ENCODE measurements at places on chromosomes 12 and 14. TPM values are rescaled to one million over a fixed set of nuclear protein-coding genes. Genes with fewer than 3 reads are reported as not detected.

The C1S gene
- polyA plus RNA-seq = 94.2 TPM

DNA sequence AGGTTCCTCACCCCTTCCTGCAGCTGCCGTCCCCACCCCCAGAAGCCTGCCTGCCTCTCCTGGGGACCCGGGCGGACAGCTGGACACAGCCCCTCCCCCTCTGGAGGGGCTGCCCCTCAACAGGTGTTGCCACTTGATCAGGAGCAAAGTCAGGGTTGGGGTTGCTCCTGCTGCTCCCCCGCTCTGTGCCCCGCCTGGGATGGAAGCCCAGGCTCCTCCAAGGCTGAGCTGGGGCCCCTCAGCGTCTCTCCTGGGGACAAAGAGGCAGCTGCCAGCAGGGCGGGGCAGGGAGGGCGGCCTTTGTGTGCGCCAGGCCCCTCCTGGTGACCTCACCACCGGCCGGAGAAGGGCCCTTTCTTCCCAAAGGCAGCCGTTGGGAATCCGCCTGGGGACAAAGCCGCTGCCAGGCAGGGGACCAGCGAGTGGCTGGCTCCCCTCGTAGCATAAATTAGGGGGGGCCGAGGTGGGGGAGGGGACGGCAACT is 13.7 kb downstream of the TRMT61A start:
- peak; percentile 87 for DNase-seq

The YY1 gene
- 79.5 TPM for polyA plus RNA-seq

The GUCY2C gene
- 0.20 TPM for polyA plus RNA-seq

DNA sequence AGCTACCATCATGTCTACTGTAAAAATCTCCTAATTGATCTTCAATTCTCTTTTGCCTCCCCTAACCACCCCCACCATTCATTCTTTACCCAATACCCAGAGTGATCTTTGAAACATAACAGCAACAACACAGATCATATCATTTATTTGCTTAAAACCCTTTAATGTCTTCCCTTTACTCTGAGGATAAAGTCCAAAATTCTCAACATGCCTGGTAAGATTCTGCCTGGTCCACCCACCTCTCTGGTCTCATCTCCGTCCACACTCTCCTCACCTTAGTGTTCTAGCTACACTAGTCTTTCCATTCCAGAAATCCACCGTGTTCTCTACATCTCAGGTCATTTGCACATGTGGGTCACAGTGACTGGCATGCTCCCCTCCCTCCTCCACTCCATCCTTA is 27.7 kb downstream of the SLC38A4 start:
- DNase-seq = no peak

Data from muscle of leg (tissue), 16 donors.